Esophagus muscularis mucosa (tissue), 4 donors: ENCODE measurements at places on chromosomes 13 and 19. TPM values are rescaled to one million over a fixed set of nuclear protein-coding genes. Genes with fewer than 3 reads are reported as not detected.

- no peaks in the 10 kb centered on the region for H3K4me1 ChIP-seq
- peaks cover 5% of the 10 kb centered on the region for H3K36me3 ChIP-seq
- no peak overlapping the region for H3K4me3 ChIP-seq
Observed at GRCh38 chr19:3125900-3126524, 9.8 kb upstream of the GNA15 start.

DNA sequence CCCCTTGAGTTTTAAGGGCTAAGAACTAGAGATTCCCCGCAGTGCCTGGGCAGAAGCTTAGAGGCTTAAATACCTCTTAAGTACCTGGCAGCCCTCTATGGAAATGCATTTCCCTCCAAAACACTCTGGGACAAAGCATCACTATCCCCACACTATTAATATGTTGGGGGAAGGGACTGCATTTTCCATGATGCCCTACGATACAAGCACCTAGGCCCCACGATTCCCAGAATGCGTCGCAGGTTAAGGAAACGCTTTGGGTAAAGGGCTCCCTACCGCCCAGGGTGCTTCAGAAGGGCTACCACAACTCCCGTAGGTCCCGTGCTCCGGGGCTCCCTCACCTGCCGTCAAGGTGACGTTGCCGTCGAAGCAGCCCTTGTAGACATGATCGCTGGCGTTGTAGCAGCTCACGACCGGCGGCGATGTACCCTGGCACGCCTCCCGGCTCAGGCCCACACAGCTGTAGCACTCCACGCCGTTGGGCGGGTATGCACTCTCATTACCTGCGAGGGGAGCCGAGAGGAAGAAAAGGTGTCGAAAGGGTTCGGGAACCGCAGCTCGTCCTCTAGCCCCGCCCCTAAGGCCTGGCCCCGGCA is 2.5 kb downstream of the LYPD3 start:
- peaks cover 30% of the 10 kb centered on the region for H3K4me1 ChIP-seq
- no peaks in the 10 kb centered on the region for H3K27me3 ChIP-seq
- H3K4me3 ChIP-seq, result peak overlapping the region; percentile 68
- H3K27ac ChIP-seq, result peak overlapping the region; percentile 89
- no peak for DNase-seq

DNA sequence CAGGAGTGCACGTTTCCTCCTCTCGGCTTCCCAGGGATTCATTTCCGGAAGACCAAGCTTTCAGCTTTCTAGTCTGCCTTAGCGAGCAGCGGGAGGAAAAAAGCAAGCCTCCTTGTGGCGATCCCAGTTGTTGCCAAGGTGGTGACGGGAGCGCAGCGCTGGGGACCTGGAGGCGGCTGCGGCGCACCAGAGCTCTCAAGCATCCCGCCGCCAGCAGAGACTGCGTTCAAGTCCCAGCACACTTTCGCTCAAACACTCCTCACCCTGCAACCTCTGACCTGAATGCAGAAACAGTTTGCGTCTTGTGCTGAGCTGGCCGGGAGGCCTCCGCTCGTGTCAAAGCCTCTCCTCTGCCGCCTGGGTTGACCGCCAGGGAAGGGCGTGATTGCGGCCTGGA is 4.9 kb downstream of the GSX1 start:
- DNase-seq, result no peak
- no peak overlapping the region for H3K4me3 ChIP-seq
- H3K27ac ChIP-seq, result no peak overlapping the region
- H3K36me3 ChIP-seq, result no peaks in the 10 kb centered on the region
- H3K4me1 ChIP-seq, result peaks cover 16% of the 10 kb centered on the region

- peak; percentile 95 for DNase-seq
- H3K4me3 ChIP-seq, result no peak overlapping the region
- H3K27me3 ChIP-seq, result no peaks in the 10 kb centered on the region
Observed at GRCh38 chr19:42295831-42296525, 6.0 kb upstream of the PRR19 start.

DNA sequence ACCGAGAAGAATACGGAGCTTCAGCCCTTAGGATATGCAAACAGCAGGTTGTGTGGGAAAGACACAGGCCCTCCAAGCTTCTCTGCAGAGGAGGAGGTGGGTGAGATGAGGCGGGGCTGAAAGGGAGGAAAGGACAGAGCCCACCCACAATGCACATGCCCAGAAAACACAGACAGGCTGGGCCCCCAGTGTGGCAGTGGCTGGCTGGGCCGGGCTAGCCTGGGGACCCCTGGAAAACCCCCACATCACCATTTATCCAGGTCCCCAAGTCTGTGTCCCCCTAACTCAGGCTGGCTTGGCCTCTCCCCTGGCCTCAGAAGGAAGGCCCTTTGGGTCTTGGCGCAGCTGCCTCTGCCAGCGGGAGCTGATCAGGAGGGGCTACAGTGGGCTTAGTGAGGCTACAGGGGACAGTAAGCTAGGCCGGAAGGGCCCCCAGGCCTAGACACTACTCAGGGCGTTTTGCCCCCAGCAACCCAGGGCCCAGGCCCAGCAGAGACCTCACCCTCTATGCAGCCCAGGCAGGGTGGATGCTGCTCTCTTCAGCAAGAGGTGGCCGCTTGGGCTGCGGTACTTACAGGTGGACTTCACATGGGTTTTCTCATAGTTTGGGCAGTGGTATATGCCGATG is 119.5 kb downstream of the TUBA3C start:
- no peaks in the 10 kb centered on the region for H3K4me1 ChIP-seq
- H3K27me3 ChIP-seq, result no peaks in the 10 kb centered on the region
- H3K4me3 ChIP-seq, result no peak overlapping the region
- DNase-seq, result no peak

DNA sequence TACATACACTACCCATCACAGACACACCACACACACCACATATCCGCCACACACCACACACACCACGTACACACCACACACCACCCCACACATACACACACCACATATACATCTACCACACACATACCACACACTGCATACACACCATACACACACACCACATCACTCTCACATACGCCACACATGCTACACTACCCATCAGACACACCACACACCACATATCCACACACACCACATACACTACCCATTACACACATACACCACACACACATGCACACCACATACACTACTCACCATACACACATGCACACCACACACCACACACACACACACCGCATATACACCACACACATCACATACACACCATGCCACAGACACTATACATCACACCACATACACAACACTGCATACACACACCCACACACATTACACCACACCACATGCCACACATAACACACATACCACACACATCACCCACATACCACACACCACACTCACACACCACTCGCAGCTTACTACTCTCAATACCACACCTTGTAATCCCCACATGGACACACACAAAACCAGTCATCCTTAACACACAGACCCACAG is 9.5 kb downstream of the ERFL start:
- H3K36me3 ChIP-seq, result no peaks in the 10 kb centered on the region
- H3K4me1 ChIP-seq, result peaks cover 8% of the 10 kb centered on the region
- no peak for DNase-seq
- H3K4me3 ChIP-seq, result no peak overlapping the region

Gene TMC4
- 0.26 TPM for total RNA-seq

- H3K27me3 ChIP-seq, result no peaks in the 10 kb centered on the region
- DNase-seq, result no peak
- H3K4me3 ChIP-seq, result no peak overlapping the region
- H3K4me1 ChIP-seq, result no peaks in the 10 kb centered on the region
- no peak overlapping the region for H3K27ac ChIP-seq
- no peaks in the 10 kb centered on the region for H3K36me3 ChIP-seq
Observed at GRCh38 chr13:68550330-68550729, 1320.2 kb upstream of the PCDH9 start.

GRCh38 chr19:18171605-18172327 is 1.8 kb upstream of the IFI30 start:
- H3K27me3 ChIP-seq, result no peaks in the 10 kb centered on the region
- no peak overlapping the region for H3K4me3 ChIP-seq
- H3K36me3 ChIP-seq, result peaks cover 33% of the 10 kb centered on the region
- no peak for DNase-seq

DNA sequence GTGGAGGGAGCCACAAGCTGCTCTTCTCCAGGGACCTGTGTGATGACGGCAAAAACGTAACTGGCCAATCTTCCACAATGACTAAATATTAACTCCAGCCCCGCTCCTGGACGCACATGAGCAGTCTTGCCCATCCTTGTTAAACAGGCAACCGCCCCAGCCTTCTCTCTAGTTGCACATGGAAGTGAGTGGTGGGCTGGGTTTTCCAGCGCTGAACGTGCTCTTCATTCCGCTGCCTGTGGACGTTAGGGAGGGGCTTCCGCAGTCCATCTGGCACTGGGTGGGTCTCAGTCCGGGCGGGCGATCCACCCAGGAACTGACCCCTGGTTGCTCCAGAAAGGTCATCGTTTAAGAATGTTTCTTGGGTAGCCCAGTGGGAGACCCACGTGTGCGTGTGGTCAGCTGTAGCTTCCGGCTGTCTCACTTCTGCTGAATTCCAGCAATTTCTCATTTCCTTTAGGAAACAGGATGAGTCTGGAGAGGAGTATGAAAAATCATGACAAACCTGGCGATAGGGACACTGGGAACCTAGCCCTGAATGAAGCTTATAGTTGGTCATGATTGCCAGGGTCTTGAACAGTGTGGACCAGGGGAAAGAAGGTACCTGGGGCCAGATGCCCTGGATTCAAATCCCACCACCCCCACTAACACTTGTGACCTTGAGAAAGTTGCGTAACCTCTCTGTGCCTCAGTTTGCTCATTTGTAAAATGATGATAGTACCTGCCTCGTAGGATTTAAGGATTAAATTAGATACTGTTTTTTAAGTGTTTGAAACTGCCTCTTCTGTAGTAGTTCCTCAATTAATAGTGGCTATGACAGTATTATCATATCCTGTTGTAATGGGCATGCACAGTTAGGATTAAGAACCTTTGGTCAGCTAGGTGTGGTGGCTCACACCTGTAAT is 92.6 kb downstream of the SIPA1L3 start:
- H3K4me3 ChIP-seq, result no peak overlapping the region
- peak overlapping the region; percentile 17 for H3K27ac ChIP-seq
- no peak for DNase-seq
- H3K36me3 ChIP-seq, result no peaks in the 10 kb centered on the region

Gene ZNF616
- 4.7 TPM for total RNA-seq

Gene WDR62
- 0.50 TPM for total RNA-seq

DNA sequence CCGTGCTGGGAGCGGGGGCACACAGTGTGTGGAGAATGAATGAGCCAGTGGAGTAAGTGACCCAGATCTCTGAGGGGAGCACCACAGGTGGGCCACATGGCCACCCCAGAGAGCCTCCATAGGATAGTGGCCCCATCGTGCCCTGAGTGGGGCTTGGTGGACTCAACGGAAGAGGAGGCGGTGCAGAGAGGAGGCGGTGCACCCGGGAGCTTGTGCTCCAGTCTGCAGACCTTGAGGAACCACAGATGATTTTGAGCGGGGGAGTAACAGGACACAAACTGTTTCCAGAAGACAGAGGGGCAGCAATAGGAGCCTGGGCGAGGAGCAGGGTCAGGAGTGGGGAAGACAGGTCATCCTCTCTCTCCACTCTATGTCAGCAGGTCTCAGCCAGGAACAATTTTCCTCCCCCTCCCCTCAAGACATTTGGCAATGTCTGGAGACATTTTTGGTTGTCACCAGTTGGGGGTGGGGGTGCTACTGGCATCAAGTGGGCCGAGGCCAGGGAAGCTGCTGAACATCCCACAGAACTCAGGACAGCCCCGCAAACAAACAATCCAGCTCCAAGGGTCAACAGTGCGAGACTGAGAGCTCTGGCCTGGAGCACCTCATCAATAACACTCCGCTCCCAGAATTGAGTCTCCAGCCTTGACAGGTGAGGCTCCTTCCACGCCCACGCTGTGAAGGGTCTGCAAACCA is 182.2 kb downstream of the USP12 start:
- DNase-seq, result no peak
- no peaks in the 10 kb centered on the region for H3K27me3 ChIP-seq
- no peaks in the 10 kb centered on the region for H3K36me3 ChIP-seq
- peaks cover 23% of the 10 kb centered on the region for H3K4me1 ChIP-seq
- H3K27ac ChIP-seq, result peak overlapping the region; percentile 41

- H3K4me3 ChIP-seq, result no peak overlapping the region
- peaks cover 3% of the 10 kb centered on the region for H3K27me3 ChIP-seq
- no peaks in the 10 kb centered on the region for H3K4me1 ChIP-seq
- H3K36me3 ChIP-seq, result no peaks in the 10 kb centered on the region
- H3K27ac ChIP-seq, result no peak overlapping the region
- peak; percentile 50 for DNase-seq
Observed at GRCh38 chr13:19592657-19593180, 31.4 kb upstream of the TPTE2 start.

GRCh38 chr19:1445932-1446712 is 3.8 kb upstream of the APC2 start:
- H3K27ac ChIP-seq, result no peak overlapping the region
- peaks cover 19% of the 10 kb centered on the region for H3K36me3 ChIP-seq
- H3K27me3 ChIP-seq, result peaks cover 13% of the 10 kb centered on the region
- peaks cover 25% of the 10 kb centered on the region for H3K4me1 ChIP-seq
- DNase-seq, result no peak
- H3K4me3 ChIP-seq, result peak overlapping the region; percentile 56

Gene LYPD4
- total RNA-seq, result not detected

DNA sequence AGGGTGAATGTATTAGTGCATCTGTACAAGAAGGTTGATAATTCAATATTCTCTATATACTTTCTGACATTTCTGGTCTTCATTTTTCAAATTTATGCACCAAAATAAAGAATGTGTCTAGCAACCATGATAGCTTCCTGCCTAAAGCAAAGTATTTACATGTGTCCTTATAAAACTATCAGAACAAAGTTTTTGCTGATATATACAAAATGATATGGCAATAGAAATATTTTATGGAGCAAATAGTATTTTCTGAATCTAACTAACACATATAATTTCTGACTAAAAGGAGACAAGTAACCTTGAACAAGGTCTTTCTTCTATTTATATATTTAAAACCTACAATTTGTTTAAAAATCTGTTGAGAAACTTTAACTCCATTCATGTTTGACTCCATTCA is 184.9 kb downstream of the DIAPH3 start:
- no peaks in the 10 kb centered on the region for H3K4me1 ChIP-seq
- DNase-seq, result no peak
- H3K27ac ChIP-seq, result no peak overlapping the region
- H3K36me3 ChIP-seq, result no peaks in the 10 kb centered on the region
- no peaks in the 10 kb centered on the region for H3K27me3 ChIP-seq

Gene VSTM2B
- total RNA-seq, result 0.33 TPM

Gene GNA15
- total RNA-seq, result 4.3 TPM

DNA sequence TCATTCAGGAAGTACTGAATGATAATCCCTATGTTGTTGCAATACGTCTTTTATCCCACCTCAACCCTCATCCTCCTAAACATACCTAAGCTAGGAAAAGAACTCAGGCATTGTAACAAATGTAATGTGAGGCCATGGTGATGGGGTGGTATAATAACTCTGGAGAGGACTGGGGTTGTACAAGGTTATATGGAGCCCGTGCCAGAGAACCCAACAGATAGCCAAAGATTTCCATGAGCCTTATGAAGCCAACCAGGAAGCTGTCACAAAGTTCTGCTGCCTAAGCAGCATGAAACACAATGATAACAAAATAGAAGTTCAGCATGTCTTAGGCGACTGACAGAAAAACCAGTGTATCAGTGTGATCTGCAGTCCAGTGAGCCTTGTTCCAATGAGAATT is 394.1 kb upstream of the NBEA start:
- no peaks in the 10 kb centered on the region for H3K4me1 ChIP-seq
- H3K27me3 ChIP-seq, result no peaks in the 10 kb centered on the region
- H3K36me3 ChIP-seq, result no peaks in the 10 kb centered on the region
- no peak for DNase-seq
- no peak overlapping the region for H3K27ac ChIP-seq
- no peak overlapping the region for H3K4me3 ChIP-seq
